ENCODE measurements at places on chromosomes 1 and 21. TPM values are rescaled to one million over a fixed set of nuclear protein-coding genes. Genes with fewer than 3 reads are reported as not detected.

LDLRAP1 gene
- 18.0 TPM for total RNA-seq

SZT2 gene
- total RNA-seq = 56.3 TPM

TSPAN1 gene
- 3.0 TPM for total RNA-seq

ENAH gene
- total RNA-seq = 40.2 TPM

OR2T2 gene
- not detected for total RNA-seq

NUDT4B gene
- 0.63 TPM for total RNA-seq

GPR89A gene
- total RNA-seq = 30.1 TPM

- DNase-seq = no peak
Observed at GRCh38 chr21:24470852-24471251, 1136.4 kb downstream of the MRPL39 start.

S100A2 gene
- 2.3 TPM for total RNA-seq

SMCP gene
- total RNA-seq = not detected
